ENCODE measurements at places on chromosomes 3 and 15. TPM values are rescaled to one million over a fixed set of nuclear protein-coding genes. Genes with fewer than 3 reads are reported as not detected.

DNA sequence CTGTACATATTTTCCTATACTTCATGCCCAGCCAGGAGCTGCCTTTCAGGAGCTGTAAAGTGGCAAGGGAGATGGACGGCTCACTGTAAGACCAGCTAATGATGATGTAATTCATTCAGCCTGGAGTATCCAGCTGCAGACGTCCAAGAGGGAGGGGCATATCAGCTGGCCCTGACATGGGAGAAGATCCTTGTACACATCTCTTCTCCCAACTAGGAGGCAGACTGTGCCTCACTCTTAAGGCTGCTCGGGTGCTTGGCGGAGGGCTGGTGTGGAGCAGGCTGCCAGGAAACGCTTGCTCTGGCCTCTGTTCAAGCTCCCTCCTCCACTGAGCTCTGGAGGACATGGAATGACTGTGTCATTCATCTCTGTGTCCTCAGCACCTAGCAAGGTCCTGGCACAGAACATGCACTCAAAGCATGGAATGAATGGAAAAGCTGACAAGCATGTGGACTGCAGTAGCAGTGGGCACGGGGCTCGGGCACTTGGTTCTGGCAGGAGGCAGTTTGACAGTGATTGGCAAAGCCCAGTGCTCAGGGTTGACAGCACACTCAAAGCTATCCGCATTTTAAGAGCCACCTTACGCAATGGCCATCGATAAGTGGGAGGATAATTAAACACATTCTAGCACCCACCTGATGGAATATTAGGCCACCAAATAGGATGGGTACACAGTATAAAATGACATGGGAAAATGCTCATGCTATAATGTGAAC lies 72.4 kb downstream of the TBC1D2B start:
- no peak for DNase-seq

Gene PARP15
- 0.21 TPM for total RNA-seq

Gene DCLK3
- not detected for total RNA-seq

- DNase-seq: no peak
These were observed 244.7 kb upstream of the ZPLD1 start for GRCh38 chr3:102189956-102190723.

GRCh38 chr15:72495007-72495406 lies 20.9 kb downstream of the ARIH1 start:
- no peak for DNase-seq

GRCh38 chr15:90309020-90309419 lies 43.1 kb upstream of the ZNF774 start:
- DNase-seq: no peak

Gene SH2D7
- total RNA-seq: not detected

DNA sequence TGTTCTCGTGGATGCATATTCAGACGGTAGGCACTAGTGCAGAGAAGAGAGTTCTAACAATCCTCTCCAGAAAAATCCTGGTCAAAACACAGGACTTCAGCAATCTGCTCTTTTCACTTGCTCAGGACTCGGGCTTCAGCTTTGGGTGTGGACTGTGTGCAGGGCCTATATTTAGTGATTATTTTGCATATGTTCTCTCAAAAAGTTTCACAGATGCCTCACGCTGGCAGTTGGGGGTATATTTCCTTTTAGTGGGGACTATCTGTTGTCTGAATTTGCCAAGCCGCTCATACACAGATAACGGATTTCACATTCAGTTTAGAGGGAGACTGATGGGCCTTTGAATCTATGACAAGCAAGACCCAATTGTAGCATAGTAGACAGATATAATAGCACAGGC lies 54.4 kb upstream of the LRRN1 start:
- DNase-seq: no peak

DNA sequence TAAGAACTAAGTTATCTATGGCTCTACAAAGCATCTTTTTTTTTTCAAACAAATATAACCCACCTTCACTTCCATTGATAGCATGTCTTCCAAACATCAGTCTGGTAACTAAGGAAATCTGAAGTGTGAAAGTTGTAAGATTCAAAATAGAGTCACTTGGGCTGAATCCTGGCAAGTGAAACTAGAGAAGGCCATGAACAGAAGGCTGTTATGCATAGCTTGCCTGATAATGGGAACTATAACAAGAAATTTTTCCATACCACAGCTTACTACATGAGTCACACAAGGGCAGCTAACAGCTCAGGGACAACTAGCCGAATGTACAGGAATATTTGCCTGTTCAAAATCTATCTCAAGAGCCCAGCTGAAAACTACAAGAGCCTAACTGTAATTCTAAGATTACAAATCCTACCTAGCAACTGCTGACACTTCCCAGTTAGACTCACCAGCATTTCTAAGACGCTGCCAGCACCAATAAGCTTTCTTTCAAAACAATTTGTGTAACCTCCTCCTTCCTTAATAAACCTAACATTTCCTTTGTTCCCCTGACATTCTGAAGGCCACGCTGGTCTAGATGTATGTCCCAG lies 1066.5 kb downstream of the PLOD2 start:
- no peak for DNase-seq

- DNase-seq: no peak
These were observed 15.8 kb downstream of the FAM227B start for GRCh38 chr15:49604625-49605409.

- no peak for DNase-seq
These were observed 464.9 kb downstream of the TAFA4 start for GRCh38 chr3:68467465-68467864.

GRCh38 chr3:52827441-52827840 lies 3.0 kb downstream of the ITIH4 start:
- no peak for DNase-seq

- no peak for DNase-seq
These were observed 556.8 kb downstream of the NSUN3 start for GRCh38 chr3:94619643-94620042.

Gene INSYN1
- 2.6 TPM for total RNA-seq

Gene SLC9C1
- total RNA-seq: not detected

DNA sequence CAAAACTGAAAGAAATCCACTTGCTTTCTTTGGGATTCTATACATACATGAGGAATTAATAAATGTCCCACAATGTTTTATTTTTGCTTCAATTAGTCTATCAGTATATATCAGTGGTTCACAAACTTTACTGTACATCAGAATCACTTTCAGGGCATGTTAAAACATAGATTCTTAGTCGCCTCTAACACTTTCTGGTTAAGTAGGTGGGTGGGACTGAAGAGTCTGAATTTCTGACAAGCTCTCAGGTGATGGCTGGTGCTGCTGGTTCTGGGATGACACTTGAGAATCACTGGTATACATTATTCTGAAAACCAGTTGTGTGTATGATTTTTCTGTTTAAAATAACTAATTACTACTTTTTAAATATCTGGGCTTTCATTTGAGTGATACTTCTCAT lies 393.3 kb downstream of the TBC1D5 start:
- no peak for DNase-seq

Gene PROK2
- total RNA-seq: not detected

DNA sequence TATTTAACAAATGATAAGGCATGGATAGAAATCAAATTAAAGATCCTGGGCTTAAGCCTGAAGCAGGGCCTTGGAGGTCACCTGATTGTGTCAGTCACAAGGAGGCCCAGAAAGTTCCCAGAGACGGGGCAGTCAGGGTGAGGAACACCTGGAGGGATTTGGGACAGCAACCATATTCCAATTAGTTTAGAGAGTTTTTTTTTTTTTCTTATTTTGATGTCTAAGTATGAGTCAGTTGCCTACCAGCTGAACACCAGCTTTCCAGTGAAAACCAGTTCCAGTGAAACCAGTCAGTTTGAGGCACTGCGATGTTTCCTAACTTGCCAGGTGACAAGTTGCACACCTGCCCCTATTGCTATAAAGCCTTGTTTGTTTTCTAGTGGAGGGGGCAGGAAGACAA lies 350.7 kb upstream of the AZI2 start:
- no peak for DNase-seq

GRCh38 chr3:108013141-108014055 lies 77.4 kb downstream of the CD47 start:
- no peak for DNase-seq

DNA sequence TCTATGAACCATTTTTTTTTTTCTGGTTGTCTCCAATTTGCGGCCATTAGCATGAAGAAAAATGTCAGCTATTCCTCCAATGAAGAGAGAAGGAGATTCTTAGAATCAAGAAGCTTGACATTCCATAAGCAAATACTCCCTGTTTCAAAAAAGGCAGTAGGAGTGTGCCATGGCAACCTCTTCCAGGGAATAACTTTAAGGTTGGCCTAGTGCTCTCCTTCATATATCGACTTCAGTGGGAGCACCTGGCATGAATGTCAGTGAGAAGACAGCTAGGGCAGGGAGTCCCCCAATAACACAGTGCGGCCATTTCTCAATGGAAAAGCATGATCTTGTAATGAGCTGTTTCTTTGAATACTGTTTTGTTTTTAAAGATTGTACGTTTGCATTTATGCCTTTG lies 493.0 kb upstream of the ATP11B start:
- DNase-seq: no peak

- no peak for DNase-seq
These were observed 97.2 kb downstream of the LRTM1 start for GRCh38 chr3:54830658-54831057.

Data from Panc1 (cell line).